Muscle of leg (tissue), 16 donors: ENCODE measurements at places on chromosomes 12 and 14. TPM values are rescaled to one million over a fixed set of nuclear protein-coding genes. Genes with fewer than 3 reads are reported as not detected.

DNA sequence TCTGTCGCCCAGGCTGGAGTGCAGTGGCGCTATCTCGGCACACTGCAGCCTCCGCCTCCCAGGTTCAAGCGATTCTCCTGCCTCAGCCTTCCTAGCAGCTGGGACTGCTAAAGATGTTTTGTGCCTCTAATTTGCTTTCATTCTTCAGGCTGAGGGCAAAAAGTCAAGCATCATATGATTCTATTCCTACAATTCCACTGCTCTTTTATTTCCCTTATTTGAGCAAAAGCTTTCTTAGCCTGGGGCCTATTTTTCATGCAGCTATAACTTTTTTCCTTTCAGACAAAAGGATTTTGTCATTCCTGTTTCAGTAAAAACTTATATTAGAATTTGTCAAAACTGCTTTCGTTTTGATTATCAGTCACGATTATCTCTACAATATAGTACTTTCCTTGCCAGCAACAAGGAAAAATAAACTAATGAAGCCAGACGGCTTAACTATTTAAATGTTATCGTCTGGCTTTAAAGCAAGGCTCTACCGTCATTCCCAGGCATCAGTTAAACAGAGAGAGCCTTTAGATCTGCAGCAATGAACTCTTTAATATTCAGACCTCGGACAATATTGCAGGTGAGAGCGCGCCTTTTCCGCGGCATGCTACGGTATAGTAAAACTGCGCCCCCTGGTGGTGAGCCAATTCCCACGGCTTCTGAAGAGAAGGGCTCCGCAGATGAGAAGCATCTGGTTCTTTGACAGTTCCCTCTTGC, 1.4 kb upstream of the SLC2A13 start:
- peak; percentile 89 for DNase-seq

Gene RFLNA
- 8.7 TPM for total RNA-seq

- no peak for DNase-seq
Observed at GRCh38 chr12:86229772-86230171, 26.4 kb downstream of the MGAT4C start.

DNA sequence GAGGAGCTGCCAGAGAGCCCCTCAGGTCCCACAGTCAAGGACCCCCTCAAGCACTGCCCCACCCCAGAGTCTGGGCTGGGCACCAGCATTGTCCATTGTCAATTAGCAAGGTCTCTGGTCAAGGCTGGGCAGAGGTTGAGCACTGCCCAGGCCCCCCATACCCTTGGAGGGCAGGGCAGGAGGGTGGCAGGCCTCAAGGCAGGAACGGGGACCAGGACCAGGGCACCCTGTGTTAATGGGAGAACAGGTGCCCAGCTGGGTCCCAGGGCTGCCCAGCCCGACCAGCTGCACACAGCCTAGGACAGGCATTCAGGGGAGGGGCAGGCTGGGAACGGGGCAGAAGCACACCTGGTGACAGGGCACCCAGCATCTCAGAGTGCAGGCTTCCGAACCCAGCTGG, 18.4 kb downstream of the SIVA1 start:
- DNase-seq: no peak

DNA sequence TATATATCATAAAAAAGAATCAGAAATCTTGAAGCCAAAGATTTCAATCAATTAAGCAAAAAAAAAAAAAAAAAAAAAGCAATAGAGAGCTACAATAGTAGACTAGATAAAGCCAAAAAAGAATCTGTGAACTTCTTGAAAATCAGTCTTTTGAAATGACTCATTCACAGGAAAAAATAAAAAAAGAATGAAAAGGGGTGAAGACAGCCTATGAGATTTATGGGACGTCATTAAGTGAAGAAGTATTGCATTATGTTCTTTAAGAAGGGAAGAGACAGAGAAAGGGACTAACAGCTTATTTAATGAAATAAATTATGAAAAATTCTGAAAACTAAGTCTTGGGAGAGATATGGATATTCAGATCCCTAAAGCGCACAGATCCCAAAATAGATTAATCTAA, 103.8 kb downstream of the ACSS3 start:
- DNase-seq: no peak

Gene BICDL1
- 1.3 TPM for total RNA-seq

- no peak for DNase-seq
Observed at GRCh38 chr14:61997161-61997560, 234.9 kb downstream of the SNAPC1 start.

DNA sequence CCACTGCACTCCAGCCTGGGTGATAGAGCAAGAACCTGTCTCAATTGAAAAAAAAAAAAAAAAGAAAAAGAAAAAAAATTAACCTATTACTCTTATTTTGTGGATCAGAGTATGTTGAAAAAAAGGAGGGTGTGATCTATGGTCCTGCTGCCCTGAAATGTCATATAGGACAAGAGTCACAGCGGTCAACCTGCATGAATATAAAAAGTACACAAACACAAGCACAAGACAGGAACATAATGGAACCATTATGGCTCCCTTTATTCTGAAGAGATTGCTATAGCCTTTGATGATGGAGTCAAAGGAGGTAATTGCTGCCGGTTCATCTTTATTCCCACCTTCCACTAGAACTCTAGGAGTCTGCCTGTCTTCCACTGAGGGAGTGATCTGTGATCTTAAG, 96.9 kb downstream of the NTN4 start:
- DNase-seq: no peak

DNA sequence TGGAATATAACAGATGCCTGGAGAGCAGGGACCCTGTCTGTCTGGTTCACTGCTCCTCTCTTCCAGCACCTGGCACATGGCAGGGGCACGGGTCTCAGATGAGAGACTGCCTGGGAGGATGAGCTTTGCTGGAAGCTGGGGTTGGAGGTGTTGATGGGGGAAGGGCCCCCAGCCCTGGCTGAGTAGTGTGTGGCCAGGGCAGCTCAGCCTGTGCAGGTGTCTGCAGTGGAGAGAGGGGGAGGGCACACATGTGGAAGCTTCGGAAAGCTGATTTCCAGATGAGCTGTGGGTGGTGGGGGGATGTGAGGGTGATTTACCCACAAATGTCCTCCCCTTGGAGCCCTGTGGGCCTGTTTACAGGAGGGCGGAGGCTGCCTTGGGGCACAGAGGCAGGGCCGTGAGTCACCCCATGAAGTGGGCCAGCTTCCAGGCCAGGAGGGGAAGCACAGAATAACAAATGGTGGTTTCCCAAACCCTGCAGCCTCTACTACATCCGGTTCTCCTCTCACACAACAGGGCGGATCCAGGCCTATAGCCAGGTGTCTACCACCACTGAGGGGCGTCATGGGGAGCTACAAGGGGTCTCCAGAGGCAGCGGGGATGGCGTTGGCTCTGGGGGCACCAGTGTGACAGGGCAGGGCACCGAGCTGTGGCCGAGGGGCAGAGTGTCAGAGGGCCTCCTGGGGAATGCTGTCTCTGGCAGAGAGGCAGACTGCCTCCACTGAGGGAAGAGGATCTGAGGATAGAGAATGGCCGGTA, 11.0 kb downstream of the KRT7 start:
- peak; percentile 56 for DNase-seq

Gene CISTR
- not detected for total RNA-seq

Gene PRR4
- total RNA-seq: 4.8 TPM

Gene FAM90A1
- 0.09 TPM for total RNA-seq

- DNase-seq: no peak
Observed at GRCh38 chr12:104583301-104583700, 126.6 kb downstream of the CHST11 start.

- DNase-seq: peak; percentile 51
Observed at GRCh38 chr12:39867631-39868327, 238.1 kb downstream of the SLC2A13 start.

- no peak for DNase-seq
Observed at GRCh38 chr12:95731519-95731958, 59.0 kb downstream of the NTN4 start.

Gene TAS2R9
- not detected for total RNA-seq

DNA sequence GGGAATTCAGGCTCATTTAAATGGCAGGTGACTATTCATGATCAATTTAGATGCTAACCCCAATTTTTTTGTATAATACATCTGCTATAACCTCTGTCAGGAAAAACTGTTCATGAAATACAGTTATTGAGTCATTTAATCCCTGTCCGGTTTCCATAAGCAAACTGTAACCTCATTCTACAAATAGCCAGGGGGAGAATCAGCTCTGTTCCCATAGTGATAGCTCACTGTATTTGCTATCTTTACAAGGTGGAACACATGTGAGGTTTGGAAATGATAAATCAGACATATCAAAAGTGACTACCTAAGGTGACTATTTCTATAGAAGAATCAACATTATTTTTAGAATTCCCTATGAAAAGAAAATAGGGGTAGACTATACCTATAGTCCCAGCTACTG, 38.6 kb upstream of the VPS33A start:
- no peak for DNase-seq

- no peak for DNase-seq
Observed at GRCh38 chr12:92722897-92723296, 20.1 kb downstream of the PLEKHG7 start.

- no peak for DNase-seq
Observed at GRCh38 chr14:78197051-78197450, 26.9 kb downstream of the NRXN3 start.

- no peak for DNase-seq
Observed at GRCh38 chr12:122989225-122989839, 8.9 kb downstream of the ARL6IP4 start.

DNA sequence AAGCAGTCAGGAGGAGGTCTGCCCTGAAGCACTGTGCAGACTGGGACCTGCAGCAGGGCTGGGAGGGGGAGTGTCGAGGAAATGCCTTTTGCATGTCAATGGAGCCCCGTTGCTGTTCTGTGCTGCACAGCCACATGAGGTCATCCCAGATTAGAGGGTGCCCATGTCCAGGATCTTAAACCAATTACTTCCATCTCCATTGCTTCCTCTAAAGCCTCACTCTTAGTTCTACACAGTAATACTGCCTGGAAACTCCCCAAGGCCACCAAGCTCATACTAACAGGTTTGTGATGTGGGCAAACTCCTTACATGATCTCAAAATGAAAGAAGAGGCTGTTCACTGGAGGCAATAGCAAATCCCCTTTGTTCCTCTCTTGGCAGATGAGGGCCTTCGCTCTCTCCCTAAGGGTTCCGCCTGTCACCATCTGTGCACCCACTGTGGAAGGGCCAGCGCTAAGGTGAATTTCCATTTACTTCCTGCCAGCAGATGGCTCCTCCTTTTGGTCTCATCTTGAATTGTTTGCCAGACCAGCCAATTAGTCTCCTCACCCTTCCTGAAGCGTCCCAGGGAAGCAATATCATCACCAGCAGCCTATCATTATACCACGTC, 35.4 kb upstream of the LTA4H start:
- no peak for DNase-seq

Gene CLEC2D
- 8.5 TPM for total RNA-seq

Gene GLIPR1L2
- 1.5 TPM for total RNA-seq

DNA sequence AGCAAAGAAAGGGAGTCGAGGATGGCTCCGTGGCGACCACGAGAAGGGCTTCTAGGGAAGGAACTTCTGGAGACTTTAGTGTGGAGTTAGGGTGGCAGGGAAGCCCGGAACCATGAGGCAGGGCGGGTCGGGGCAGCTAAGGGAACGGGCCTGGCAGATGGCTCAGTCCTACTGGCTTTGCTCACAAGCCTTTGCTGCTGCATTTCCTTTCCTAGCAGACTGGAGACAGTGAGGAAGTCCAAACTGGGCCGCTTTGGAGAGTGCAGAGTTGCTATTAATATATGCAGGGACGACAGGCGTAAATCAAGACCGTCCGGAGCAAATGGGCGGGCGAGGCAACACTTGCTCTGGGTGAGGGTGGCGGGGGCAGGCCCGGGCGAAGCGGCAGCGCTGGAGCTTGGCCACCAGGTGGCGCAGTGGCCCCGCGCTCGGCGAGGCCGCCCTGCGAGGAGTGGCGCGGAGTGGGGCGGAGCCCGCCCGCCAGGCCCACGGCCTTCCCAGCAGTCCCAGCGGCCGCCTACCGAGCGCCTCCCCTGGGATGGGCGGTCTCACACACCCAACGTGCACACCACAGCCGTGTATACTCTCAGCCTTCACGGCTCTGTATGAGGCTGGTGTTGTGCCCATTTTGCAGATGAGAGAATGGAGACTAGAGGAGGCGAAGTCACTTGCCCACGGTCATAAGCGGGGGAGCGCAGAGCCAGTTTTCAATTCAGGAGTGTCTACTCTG, 24.4 kb upstream of the LRTM2 start:
- DNase-seq: peak; percentile 94
